ENCODE measurements at places on chromosomes 2 and 18.

- no peak for DNase-seq
Measured at GRCh38 chr2:202251494-202251893, 13.1 kb upstream of the SUMO1 start.

GRCh38 chr2:16186661-16187481 lies 246.5 kb downstream of the MYCN start:
- DNase-seq = no peak

DNA sequence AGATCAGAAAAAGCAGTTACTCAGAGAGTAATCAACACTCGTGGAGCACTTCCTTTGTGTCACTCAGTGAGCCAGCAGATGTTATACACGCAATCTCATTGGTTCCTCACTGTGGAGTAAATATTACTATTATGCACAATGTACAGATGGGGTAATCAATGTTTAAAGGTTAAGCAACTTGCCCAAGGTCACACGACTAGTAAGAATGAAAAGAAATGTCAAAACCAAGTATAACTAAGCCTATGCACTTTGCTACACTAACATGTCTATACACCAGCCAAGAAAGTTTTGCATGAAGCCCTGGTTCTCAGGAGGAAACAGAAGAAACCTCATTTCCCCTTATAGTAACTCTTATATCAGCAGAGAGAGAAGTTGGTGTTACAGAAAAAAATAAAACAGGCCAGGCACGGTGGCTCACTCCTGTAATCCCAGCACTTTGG lies 5.4 kb downstream of the METTL21A start:
- no peak for DNase-seq

DNA sequence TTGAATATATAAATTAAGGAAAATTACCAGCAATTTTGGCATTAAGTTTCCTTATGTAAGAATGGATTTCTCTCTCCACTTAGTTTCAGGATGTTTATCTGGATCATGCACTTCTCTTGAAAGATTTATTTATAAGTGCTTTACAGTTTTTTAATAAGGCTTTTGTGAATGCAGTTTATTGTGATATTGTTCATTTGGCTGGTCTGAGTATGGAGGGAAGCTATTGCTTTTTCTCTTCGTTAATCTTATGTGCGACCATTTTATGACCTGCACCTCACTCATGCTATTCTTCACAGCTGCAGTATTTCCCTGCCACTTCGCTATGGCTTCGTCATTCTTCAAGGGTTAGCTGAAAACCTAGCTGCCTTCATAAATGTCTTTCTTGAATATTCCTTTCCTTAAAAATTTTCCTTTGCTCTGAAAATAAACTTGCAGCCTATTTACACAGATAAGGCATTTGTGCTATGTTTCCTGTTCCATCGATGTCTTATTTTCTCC lies 233.4 kb downstream of the SOCS6 start:
- DNase-seq = no peak

- DNase-seq = no peak
Measured at GRCh38 chr2:70570041-70570661, 16.5 kb upstream of the TGFA start.

- no peak for DNase-seq
Measured at GRCh38 chr18:68779169-68779568, 18.7 kb upstream of the CCDC102B start.

DNA sequence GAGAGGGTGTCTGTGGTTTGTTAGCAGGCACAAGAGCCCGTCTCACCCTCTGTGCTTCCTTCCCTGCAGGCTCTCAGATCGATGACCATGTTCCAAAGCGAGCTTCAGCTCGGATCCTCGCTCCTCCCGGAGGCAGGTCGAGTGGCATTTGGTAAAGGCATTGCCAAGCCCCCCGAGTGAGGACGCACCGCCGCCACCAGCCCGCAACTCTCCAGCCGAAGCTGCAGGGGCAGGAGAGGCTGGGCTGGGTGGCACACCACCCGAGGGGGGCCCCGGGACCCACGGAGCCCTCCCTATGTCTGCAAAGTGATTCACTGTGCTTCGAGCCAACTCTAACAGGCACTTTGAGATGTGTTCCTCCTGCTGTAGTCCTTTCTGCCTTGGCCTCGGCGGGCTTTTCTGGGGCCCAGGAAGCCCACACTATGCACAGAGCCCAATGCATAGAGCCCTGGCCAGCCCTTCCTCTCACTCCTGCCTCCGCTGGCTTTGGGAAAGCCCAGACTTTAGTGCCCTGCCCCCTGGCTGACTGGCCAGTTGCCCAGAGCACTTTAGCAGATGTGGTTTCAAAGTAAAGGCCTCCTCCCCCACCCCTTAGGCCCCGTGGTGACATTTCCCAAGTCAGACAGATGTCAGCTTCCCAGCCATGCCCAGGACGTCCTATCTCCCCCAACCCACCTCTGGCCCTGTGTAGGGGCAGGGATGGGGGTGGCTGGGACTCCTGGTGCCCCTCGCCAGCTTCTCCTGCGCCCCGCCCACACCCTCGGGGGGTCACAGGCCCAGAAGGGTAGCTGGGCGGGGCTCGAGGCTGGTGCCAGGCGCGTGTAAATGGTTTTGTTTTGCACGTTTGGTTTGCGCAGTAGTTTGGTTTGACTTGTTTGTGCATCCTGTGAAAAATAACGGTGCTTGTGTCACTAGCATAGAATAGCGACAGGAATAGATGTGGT lies 23.3 kb upstream of the MAPRE3 start:
- DNase-seq = no peak

DNA sequence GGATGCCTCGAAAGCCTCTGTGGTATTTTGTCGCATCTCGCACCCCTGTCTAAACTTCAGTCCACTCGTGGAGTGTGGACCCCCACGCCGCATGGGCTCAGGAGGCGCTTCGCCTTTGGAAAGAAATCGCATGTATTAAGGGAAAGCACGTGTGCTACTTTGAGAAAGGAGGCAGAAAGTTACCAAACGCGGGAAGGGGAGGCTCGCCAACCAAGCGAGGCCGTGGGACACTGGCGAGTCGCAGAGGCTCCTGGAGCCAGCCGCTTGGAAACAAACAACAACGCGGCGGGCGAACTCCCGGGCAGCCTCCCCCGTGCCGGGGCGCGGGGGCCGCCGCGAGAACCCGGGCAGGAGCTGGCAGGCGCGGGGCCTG lies 455 bp upstream of the AGAP1 start:
- no peak for DNase-seq

DNA sequence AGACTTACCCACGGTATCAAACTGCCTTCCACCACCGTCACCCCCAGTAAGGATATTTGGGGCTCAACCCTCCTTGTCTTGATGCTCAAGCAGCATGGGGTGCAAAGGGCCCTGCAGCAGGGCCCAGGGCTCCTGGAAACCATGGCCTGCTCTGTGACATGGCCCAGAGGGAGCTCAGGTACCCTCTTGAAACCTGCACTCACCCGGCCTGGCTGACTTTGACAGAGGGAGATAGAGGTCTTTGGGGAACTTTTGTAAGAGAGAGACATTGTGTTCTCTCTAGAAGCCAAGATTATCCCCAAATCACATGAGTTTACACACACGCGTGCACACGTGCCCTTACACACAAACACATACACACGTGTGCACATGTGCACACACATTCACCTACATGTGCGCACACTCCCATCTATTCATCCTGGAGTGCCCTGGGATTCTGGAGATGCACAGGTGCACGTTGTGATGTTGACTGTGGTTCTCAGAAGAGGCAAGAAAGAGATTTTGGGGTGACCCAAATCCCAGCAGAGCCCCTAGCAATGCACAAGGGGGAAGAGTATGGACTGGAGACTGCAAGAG lies 19.6 kb upstream of the KCNK3 start:
- no peak for DNase-seq

GRCh38 chr2:167294776-167295140 lies 406.5 kb downstream of the XIRP2 start:
- no peak for DNase-seq

GRCh38 chr2:166900700-166901099 lies 12.4 kb downstream of the XIRP2 start:
- no peak for DNase-seq
